Fibroblast of skin of right quadriceps (primary cell): ENCODE measurements at places on chromosomes 3 and 15.

GRCh38 chr3:20060974-20061685, 20.9 kb downstream of the KAT2B start:
- DNase-seq = no peak

DNA sequence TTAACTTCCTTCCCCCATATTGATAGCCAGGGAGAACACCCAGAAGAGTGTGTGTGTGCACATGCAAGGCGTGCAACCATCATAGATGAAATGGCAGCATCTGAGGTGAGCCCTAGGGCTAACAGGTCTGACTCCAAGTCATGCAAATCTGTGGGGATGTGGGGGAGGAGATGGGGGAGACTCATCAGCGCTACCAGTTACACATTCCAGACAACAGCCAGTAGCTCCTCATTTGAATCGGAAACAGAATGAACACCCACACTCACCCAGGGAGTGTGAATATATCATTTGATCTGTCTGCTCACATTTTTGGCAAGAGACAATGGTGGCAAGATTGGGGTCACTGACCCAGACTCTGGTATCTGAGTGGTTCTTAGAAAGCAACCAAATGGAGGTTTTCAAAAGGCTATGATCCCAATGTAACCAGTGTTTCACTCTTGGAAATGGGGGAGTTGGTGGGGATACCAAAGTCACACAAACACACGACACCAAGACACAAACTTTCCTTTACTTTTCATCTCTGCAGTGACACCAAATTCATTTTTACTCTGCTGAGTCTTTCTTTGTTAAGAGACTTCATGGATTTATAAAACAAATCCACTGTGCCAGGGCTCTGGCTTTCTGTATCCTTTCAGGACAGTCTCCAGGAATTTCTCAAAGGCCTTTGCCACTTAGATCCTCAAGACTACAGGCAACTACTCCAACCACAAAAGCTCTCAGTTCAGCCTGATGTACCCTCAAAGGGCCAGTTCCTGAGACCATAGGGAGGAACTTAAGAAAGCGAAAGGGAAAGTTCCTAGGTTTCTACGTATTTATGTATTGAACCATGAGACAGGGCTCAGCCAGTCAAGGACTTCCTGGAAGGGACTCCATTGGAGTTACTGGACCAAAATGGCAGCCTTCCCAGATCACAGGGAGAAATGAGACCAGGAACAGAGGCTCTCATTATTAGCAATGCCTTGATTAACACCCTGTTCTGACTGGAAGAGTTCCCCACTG, 2.2 kb downstream of the CDCP1 start:
- DNase-seq = no peak

GRCh38 chr15:59232476-59232875, 25.8 kb downstream of the LDHAL6B start:
- DNase-seq = peak; percentile 90

- peak; percentile 9 for DNase-seq
Measured at GRCh38 chr15:87129916-87130315, 1050.2 kb downstream of the AGBL1 start.

DNA sequence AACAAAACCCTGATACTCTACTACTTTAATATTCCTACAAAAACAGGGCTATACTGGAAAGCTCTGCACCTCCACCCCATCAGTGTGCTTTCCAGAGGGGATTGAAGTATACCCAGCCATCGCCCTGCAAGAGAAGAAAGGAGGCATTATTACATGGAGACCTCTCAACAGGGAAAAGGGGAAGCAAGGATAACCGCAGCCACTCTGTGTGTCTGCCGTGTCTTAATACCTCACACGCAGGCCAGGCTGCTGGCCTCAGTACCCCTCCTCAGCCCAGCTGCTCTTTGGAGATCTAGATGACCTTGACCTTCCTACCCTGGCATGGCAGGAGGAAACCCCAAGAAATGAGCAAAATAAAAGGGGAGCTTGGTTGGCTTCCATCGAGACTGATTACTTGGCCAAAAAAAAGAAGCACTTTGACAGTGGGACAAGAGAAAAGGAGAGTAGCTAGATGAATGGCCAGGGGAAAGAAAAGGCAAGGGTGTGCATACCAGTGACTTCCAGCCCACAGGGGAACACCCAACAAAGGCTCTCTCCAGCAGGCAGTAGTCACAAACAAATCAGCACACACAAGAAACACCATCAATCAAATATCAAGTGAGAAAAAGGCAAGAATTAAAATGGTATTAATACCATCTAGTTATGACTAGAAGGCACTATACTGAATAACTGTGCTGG, 129.4 kb downstream of the STT3B start:
- no peak for DNase-seq
